Body of pancreas (tissue), 4 donors: ENCODE measurements at places on chromosomes 16 and 17.
A peak's percentile ranks its signal among the peaks of the same experiment; 100 is the strongest.

DNA sequence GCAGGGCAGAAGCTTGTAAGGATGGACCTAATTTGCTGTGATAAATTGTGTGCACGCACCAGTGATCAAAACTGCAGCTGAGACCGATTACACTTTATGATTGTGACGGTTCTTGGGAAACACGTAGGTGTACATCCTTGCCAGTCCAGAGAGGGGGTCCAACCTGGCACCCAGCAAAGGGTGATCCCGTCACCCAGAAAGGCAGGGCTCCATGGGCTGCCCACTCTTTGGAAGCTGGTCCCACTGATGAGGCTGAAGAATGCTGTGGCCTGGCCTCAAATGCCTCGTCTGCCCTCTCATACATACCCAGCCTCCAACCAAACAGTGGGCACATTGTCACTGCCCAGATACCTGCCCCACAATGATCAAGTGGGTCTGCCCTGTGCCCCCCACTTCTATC is 132.0 kb downstream of the C16orf78 start:
- no peaks in the 10 kb centered on the region for H3K27me3 ChIP-seq
- H3K4me3 ChIP-seq: no peak overlapping the region
- H3K27ac ChIP-seq: no peak overlapping the region
- DNase-seq: no peak
- H3K4me1 ChIP-seq: no peaks in the 10 kb centered on the region

GRCh38 chr17:82844796-82845162 is 5.0 kb upstream of the ZNF750 start:
- peak overlapping the region; percentile 24 for H3K27ac ChIP-seq
- no peak for DNase-seq
- no peaks in the 10 kb centered on the region for H3K4me1 ChIP-seq
- no peaks in the 10 kb centered on the region for H3K36me3 ChIP-seq
- no peak overlapping the region for H3K4me3 ChIP-seq

DNA sequence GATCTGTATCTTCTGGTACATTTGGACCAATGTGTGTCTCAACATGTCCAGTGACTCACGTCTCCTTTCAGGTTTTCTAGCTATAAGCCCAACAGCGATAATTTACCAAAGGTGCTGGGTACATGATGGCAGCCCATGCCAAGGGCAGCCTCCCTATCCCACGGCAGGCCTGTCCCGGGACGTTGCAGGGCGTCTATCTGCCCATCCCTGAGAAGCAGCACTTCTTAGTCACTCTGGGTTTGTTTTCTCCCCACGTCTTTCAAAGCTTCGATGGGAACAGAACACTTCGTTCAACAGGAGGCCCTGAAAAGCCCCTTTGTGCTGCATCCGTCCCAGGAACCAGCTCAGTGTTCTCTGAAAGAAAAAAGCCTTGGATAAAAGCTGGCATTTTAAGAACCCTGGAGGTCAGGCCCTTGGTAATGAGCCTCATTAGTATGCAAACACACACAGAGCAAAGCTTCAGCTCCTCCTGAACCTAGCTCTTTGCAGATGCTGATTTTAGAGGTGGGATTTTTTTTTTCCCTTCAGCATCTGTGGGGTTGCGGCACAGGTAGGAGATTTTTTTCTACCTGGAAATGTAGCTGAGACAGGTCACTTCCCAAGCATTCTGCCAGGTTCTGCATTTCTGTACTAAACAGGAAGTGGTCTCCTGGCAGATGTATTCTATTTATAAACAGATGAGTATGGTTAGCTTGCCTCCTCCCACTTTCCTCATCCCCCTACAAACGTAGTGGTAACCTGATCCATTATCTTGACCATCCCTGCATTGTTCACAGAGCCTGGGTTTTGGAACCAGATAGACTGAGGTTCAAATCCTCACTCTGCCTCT is 17.5 kb upstream of the MT4 start:
- H3K4me1 ChIP-seq: peaks cover 6% of the 10 kb centered on the region
- no peaks in the 10 kb centered on the region for H3K36me3 ChIP-seq
- H3K4me3 ChIP-seq: no peak overlapping the region
- H3K27me3 ChIP-seq: no peaks in the 10 kb centered on the region
- no peak overlapping the region for H3K27ac ChIP-seq
- no peak for DNase-seq

DNA sequence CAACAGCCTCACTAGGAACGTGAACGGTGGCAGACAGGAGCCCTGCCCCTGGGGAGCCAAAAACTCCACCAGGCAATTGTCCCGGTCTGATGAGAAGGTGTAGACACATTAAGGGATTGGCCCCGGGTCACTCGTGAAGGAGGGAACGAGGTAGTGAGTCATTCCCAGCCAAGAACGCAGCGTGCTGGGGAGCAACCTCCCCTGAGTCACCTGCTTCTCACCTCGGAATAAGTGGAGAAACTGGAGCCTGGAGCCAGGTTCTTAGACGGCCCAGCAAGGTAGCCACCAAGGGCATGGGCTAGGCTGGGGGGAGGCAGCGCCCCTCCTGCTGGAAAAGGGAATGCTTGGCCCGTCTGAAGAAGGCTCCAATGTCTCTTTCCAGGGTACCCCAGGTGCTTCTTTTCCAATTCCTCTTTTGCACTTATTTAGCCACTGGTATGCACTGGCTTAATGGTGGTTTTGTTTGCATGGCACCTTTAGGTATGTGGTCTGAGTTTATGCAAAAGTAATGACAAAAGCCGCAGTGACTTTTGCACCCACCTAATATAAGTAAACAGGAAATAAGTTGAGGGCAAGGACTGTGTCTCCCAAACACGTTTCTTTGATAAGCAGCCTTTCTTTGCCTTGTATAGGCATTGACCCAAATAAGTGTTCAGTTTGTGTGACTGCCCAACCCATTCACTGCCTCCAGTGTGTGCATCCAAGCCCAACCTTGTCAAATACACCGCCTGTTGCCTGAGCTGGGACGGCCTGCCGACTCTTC is 1.8 kb upstream of the HELZ start:
- H3K36me3 ChIP-seq: no peaks in the 10 kb centered on the region
- H3K27me3 ChIP-seq: no peaks in the 10 kb centered on the region
- DNase-seq: peak; percentile 65
- peak overlapping the region; percentile 88 for H3K27ac ChIP-seq

GRCh38 chr16:20761175-20761574 is 2.6 kb upstream of the ACSM3 start:
- peaks cover 30% of the 10 kb centered on the region for H3K4me1 ChIP-seq
- DNase-seq: no peak
- no peaks in the 10 kb centered on the region for H3K27me3 ChIP-seq
- H3K27ac ChIP-seq: no peak overlapping the region
- H3K4me3 ChIP-seq: no peak overlapping the region
- no peaks in the 10 kb centered on the region for H3K36me3 ChIP-seq

GRCh38 chr16:69123910-69124309 is 8.5 kb downstream of the CHTF8 start:
- peak; percentile 74 for DNase-seq
- no peak overlapping the region for H3K27ac ChIP-seq
- H3K4me1 ChIP-seq: peaks cover 15% of the 10 kb centered on the region
- no peak overlapping the region for H3K4me3 ChIP-seq
- no peaks in the 10 kb centered on the region for H3K36me3 ChIP-seq

GRCh38 chr16:87392821-87393679 is 914 bp downstream of the MAP1LC3B start:
- DNase-seq: peak; percentile 58
- peaks cover 57% of the 10 kb centered on the region for H3K4me1 ChIP-seq

DNA sequence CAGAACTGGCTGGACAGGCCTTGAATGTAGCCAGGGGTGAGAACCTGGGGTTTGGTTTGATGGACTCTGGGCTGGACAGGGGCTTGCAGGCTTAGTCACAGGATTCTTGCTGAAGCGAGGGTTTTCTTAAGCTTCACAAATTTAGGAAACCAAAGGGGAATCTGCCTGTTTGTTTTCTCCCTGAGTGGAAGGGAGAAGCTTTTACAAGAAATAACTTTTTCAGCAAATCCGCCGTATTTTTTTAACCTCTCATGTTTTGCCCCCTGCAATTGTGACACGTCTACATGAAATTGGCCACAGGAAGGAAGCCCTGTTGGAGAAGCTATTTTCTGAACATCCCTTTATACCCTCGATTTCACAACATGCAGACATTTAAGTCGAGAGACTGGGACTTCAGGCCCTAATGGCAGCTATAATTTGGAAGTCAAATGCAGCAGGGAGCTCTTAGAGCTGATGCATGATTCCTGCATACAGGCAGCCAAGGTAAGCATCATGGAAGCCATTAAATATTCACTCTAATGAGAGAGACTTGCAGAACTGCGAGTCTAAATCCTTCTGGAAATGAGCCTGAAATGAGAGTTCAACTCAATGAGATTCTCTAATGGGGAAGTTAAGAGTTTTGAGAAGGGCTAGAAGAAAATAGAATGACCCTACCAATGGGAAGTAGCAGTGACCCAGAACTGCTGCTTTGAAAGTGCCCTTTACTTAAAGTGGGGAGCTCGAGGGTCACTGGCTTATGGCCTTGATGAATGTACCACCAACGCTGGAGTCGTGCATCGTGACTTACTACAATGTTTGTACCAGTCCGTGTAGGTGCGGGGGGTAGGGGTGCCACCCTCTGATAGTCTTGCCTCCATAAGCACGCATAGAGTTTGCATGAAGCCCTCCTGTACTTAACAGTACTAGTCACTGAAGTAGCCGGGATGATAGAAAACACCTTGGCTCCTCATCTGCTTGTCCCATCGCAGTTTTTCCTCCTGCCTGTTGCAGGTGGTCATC is 45.1 kb upstream of the IRF8 start:
- no peaks in the 10 kb centered on the region for H3K4me1 ChIP-seq
- H3K27me3 ChIP-seq: no peaks in the 10 kb centered on the region
- no peak for DNase-seq
- H3K4me3 ChIP-seq: no peak overlapping the region
- peak overlapping the region; percentile 2 for H3K27ac ChIP-seq
- H3K36me3 ChIP-seq: no peaks in the 10 kb centered on the region

DNA sequence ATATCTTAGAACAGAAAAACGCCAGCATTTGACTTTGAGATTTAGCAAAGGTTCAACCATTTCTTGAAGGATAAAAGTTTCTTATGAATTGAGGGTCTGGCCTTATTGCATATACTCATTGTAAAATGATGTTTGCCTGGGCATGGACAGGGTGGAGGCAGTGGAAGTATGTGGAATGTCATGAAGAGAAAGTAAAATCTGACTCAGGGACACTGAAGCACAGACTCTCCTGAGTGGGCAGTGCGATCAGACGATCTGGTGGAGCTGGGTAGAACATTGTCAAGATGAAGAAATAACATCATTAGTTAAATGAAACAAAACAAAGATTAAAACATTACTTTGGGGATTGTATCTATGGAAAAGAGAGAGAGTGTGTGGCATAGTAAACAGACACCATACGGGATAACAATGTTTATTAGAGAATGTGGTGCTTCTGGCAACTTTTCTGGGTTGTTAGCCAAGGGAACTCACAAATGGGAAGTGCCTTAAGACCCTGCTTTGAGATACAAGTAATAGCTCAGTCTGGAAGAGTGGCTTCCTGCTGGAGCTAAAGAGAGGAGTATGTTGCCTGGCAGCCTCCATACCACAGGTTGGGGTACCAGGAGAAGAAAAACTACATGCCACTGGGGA is 4.4 kb downstream of the MAP3K3 start:
- no peaks in the 10 kb centered on the region for H3K36me3 ChIP-seq
- H3K27ac ChIP-seq: no peak overlapping the region
- H3K4me3 ChIP-seq: no peak overlapping the region
- H3K27me3 ChIP-seq: no peaks in the 10 kb centered on the region
- DNase-seq: no peak

DNA sequence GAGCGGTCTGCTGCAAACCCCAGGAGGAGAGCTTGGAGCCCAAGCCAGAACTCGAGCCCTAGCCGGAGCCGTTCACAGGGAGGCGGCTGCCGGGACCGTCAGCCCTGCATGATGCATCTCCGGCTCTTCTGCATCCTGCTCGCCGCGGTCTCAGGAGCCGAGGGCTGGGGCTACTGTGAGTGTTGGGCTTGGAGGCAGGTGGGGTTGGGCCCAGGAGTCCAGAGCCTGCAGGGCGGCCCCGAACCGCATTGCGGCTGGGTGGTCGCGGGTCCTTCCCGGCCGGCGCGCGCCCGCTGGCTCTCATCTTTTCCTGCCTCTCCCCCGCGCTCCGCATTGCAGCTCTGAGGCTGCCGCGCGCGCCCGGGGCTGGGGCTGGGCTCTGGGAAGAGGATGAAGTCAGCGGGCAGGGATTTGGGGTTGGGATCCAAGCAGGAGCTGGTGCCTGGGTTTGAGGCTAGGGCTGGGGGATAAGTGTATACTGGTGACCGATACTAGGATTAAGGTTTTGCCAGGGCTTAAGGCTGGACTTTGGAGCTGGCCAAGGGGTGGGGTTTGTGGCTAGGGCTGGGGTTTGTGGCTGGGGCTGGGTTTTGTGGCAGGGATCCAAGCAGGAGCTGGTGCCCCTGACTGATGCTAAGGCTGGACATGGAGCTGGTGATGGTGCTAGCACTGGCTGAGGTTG is 532 bp downstream of the CNTNAP1 start:
- peak; percentile 31 for DNase-seq
- H3K27ac ChIP-seq: no peak overlapping the region
- no peaks in the 10 kb centered on the region for H3K36me3 ChIP-seq
- H3K4me3 ChIP-seq: no peak overlapping the region

DNA sequence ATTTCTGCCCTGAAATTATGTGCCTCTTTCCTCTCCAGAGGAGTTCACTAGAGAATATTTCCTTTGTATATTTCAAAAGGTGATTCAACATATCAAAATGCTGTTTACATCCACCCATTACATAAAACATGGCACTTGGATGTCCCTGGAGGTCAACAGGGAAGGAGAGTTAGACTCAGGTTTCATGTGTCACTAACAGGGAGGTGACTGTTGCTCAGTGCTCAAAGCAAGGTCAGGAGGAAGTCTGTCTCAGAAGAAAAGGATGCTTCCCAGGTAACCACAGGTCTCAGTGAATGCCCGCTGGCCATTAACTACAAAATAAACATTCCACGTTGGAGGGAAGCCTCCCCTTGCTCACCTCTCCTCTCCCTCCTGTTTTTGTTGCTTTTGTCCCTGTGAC is 198.6 kb downstream of the AXIN2 start:
- H3K4me1 ChIP-seq: no peaks in the 10 kb centered on the region
- no peak overlapping the region for H3K27ac ChIP-seq
- H3K36me3 ChIP-seq: no peaks in the 10 kb centered on the region
- no peaks in the 10 kb centered on the region for H3K27me3 ChIP-seq
- DNase-seq: no peak

GRCh38 chr17:76659928-76660655 is 16.5 kb upstream of the ST6GALNAC1 start:
- DNase-seq: no peak
- H3K27ac ChIP-seq: no peak overlapping the region
- peaks cover 19% of the 10 kb centered on the region for H3K4me1 ChIP-seq
- H3K4me3 ChIP-seq: no peak overlapping the region

- H3K4me1 ChIP-seq: peaks cover 1% of the 10 kb centered on the region
- H3K4me3 ChIP-seq: no peak overlapping the region
- no peaks in the 10 kb centered on the region for H3K36me3 ChIP-seq
- H3K27me3 ChIP-seq: no peaks in the 10 kb centered on the region
Measured at GRCh38 chr16:28499854-28500253, 5.4 kb downstream of the APOBR start.

GRCh38 chr16:8831871-8832716 is 34.5 kb downstream of the PMM2 start:
- H3K36me3 ChIP-seq: peaks cover 15% of the 10 kb centered on the region
- no peak for DNase-seq
- H3K27ac ChIP-seq: no peak overlapping the region
- H3K4me1 ChIP-seq: peaks cover 8% of the 10 kb centered on the region
- H3K27me3 ChIP-seq: no peaks in the 10 kb centered on the region
- H3K4me3 ChIP-seq: no peak overlapping the region

- H3K4me3 ChIP-seq: no peak overlapping the region
- H3K27me3 ChIP-seq: no peaks in the 10 kb centered on the region
- H3K36me3 ChIP-seq: peaks cover 8% of the 10 kb centered on the region
- DNase-seq: no peak
Measured at GRCh38 chr17:76562734-76563148, 22.9 kb downstream of the PRCD start.

- no peaks in the 10 kb centered on the region for H3K36me3 ChIP-seq
- H3K4me1 ChIP-seq: peaks cover 38% of the 10 kb centered on the region
- DNase-seq: no peak
- no peak overlapping the region for H3K27ac ChIP-seq
- H3K4me3 ChIP-seq: no peak overlapping the region
Measured at GRCh38 chr16:89335803-89336485, 118.4 kb downstream of the ZNF778 start.
